ENCODE measurements at places on chromosomes 4 and X. TPM values are rescaled to one million over a fixed set of nuclear protein-coding genes. Genes with fewer than 3 reads are reported as not detected.

CLCN4 gene
- total RNA-seq: 2.9 TPM

DNA sequence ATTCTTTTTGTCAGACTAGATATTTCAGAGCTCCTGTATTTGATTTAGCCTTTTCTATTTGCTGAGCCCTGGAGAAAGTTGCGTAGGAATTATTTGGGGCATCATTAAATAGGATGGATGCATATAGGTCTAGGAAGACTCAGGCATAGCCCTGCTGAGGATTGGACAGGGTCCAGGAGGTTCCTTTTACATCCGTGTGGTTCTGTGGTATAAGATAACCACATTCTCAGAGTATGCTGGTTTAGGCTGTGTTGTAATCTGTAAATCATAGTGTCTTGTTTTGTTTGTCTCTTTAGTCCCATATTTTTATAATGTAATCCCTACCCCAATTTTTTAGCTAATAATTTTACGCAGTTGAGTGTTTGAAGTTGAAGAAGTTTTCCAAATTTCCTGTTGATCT is 513.7 kb downstream of the RPA4 start:
- H3K27me3 ChIP-seq: no peaks in the 10 kb centered on the region
- no peak for DNase-seq
- no peak overlapping the region for H3K4me3 ChIP-seq
- no peaks in the 10 kb centered on the region for H3K36me3 ChIP-seq
- no peak overlapping the region for H3K27ac ChIP-seq

CYBB gene
- 2.9 TPM for total RNA-seq

DNA sequence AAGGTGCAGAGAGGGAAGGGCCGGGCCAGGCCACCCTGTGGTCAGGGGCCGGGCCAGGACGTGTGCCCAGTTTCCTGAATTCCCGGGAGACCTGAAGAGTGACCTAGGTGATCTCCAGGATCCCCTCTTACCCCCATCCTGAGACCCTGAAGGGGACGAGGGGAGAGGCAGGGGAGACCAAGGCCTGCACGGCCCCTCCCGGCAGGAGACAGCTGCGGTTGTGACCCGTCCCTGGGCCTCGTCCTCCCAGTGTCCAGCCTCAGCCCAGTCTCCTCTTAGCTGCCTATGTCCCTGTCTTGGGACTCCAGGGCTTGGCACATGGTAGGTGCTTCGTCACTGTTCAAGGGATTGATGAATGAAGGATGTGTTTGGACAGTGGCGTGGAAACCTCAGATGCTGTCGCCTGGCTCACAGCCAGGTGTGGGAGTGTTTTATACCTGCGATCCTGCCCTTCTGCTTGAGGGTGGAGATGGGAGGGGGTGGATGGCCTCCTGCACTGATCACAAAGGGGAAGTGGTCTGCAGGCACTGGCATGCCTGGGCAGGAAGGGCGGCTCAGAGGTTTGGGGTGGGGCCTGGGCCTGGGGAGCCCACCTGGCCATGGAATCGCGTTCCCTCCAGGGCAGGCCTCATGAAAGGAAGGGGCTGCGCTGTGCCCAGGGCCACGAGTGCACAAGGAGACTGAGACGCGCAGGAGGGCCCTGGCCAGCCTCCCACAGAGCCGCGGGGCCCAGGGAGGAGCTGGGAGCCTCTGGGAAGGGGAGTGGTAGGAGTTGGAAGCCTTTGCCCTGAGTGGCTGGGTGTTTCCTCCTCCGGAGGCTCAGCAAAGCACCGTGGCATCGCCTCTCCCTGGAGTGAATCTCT is 6.9 kb downstream of the SH3TC1 start:
- DNase-seq: no peak
- H3K4me1 ChIP-seq: peaks cover 17% of the 10 kb centered on the region
- H3K36me3 ChIP-seq: peaks cover 4% of the 10 kb centered on the region
- no peak overlapping the region for H3K4me3 ChIP-seq
- H3K27me3 ChIP-seq: no peaks in the 10 kb centered on the region

HNRNPDL gene
- total RNA-seq: 71.8 TPM

SLC9B1 gene
- total RNA-seq: not detected

ARR3 gene
- not detected for total RNA-seq

- no peaks in the 10 kb centered on the region for H3K4me1 ChIP-seq
- no peak for DNase-seq
- H3K27ac ChIP-seq: no peak overlapping the region
- no peaks in the 10 kb centered on the region for H3K27me3 ChIP-seq
Measured at GRCh38 chrX:85627363-85627762, 247.9 kb upstream of the POF1B start.

SMIM10L2A gene
- not detected for total RNA-seq

PDGFC gene
- total RNA-seq: 5.5 TPM

- peak; percentile 76 for DNase-seq
- no peaks in the 10 kb centered on the region for H3K27me3 ChIP-seq
- H3K4me3 ChIP-seq: no peak overlapping the region
- H3K27ac ChIP-seq: no peak overlapping the region
Measured at GRCh38 chr4:65661471-65661870, 8.8 kb downstream of the EPHA5 start.

AFM gene
- 1.8 TPM for total RNA-seq

DNA sequence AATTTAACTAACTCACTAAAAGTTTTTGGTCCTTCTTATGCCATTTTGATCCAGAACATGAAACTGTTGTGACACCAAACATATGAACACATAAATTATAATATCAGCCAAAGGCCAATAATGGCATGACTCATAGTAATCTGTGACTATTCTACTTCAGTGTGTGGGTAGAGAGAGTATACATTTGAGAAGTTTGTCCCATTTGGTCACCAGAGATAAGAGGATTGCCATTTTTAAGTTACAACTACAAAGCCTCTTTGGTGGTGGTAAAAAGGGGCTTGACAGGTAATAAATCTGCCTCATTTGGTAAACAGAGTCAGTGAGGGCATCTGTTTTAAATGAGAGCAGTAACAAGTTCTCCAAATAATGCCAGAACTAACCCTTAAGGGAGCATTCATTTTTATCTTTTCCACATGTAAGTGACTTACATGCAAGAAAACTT is 117.9 kb downstream of the TBC1D19 start:
- H3K4me3 ChIP-seq: no peak overlapping the region
- no peak overlapping the region for H3K27ac ChIP-seq
- H3K36me3 ChIP-seq: no peaks in the 10 kb centered on the region
- no peaks in the 10 kb centered on the region for H3K27me3 ChIP-seq
- no peak for DNase-seq

REPS2 gene
- 9.8 TPM for total RNA-seq

EVC2 gene
- 11.2 TPM for total RNA-seq

IL1RAPL2 gene
- not detected for total RNA-seq

DNA sequence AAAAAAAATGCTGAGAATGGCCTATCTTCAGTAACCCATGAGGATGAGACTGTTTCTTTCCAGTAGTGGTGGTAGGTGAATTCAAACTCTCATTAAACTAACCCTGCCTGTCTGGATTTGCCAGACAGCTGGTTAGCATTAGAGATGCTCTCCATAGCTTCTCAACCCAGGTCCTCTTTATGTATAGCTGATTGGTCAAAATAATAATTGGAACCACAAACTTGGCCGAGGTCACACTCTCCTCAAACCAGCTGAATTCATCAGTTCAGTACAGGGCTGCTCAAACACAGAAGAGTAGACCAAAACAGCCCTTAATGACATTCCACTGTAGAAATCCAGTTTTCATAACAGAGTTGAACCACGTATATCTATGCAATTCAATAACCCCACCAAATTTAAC is 85.3 kb downstream of the HCCS start:
- H3K4me3 ChIP-seq: no peak overlapping the region
- H3K36me3 ChIP-seq: no peaks in the 10 kb centered on the region
- DNase-seq: no peak
- no peaks in the 10 kb centered on the region for H3K27me3 ChIP-seq
- H3K4me1 ChIP-seq: no peaks in the 10 kb centered on the region

USP26 gene
- not detected for total RNA-seq

DNA sequence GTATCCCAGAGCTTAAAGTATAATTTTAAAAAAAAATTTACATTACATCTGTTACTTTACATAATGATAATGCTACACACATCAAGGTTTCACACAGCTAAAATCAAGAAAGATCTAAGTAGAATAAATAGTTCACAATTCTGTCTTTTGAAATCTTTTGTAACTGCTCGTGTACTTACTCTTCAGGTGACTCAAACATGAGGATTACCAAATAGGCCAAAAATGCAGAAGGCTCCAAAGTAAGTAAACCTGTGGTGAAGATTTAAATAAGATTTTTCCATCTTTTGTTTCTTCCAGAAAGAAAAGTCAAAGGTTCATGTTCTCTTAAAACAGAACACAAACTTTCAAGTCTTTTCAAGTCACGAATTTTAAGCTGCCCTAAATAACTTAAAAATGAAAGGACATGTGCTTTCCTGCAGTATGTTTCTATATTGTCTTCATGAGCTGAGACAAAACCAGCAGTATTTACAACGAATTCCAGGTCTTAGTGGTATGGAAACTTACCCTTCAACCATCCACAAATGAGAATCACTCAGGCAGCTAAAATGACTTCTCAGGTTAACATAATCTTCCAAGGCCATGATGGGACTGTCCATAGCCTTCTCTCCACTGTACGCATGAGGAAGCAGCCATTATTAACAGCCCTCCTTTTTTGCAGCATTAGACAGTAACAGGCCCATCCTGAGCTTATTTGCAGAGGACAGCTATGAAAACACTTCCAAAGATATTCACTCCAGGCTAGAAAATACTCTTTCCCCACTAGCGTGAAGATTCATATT is 172.8 kb upstream of the EDNRA start:
- no peaks in the 10 kb centered on the region for H3K4me1 ChIP-seq
- no peak for DNase-seq
- H3K27ac ChIP-seq: no peak overlapping the region
- no peaks in the 10 kb centered on the region for H3K27me3 ChIP-seq
- no peak overlapping the region for H3K4me3 ChIP-seq
- no peaks in the 10 kb centered on the region for H3K36me3 ChIP-seq

UGT2A3 gene
- total RNA-seq: 37.9 TPM

KLKB1 gene
- total RNA-seq: not detected

GRCh38 chr4:6991771-6992557 is 51.2 kb upstream of the TADA2B start:
- H3K36me3 ChIP-seq: peaks cover 39% of the 10 kb centered on the region
- H3K27me3 ChIP-seq: no peaks in the 10 kb centered on the region
- peak; percentile 59 for DNase-seq
- no peak overlapping the region for H3K27ac ChIP-seq
- no peak overlapping the region for H3K4me3 ChIP-seq
- H3K4me1 ChIP-seq: peaks cover 67% of the 10 kb centered on the region

DNA sequence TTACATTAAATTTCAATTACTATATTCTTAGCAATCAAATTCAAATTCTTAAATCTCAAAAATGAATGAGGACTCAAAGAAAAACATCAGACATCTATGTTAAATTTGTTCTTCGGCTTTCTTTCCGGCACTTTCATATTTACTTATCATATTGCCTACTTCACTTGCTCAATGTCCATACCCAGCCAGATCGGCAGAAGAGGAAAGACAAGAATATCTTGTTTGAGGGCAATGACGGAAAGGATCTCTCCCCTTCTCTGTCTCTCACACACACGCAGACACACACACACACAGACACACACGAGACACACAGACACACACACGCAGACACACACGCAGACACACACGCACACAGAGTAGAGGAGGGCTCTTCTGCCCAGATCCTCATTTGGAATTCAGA is 13.2 kb upstream of the IRF2 start:
- no peaks in the 10 kb centered on the region for H3K36me3 ChIP-seq
- no peaks in the 10 kb centered on the region for H3K27me3 ChIP-seq
- no peaks in the 10 kb centered on the region for H3K4me1 ChIP-seq
- DNase-seq: no peak

GRCh38 chrX:10021461-10022272 is 54.5 kb downstream of the CLDN34 start:
- no peak for DNase-seq
- H3K27ac ChIP-seq: no peak overlapping the region
- H3K27me3 ChIP-seq: no peaks in the 10 kb centered on the region

- peaks cover 6% of the 10 kb centered on the region for H3K27me3 ChIP-seq
- H3K4me3 ChIP-seq: no peak overlapping the region
- DNase-seq: no peak
- no peak overlapping the region for H3K27ac ChIP-seq
Measured at GRCh38 chrX:153310901-153311300, 10.7 kb downstream of the PNMA6F start.

GRCh38 chr4:61514991-61515390 is 314.9 kb downstream of the ADGRL3 start:
- no peaks in the 10 kb centered on the region for H3K36me3 ChIP-seq
- no peaks in the 10 kb centered on the region for H3K4me1 ChIP-seq
- no peak overlapping the region for H3K27ac ChIP-seq
- no peaks in the 10 kb centered on the region for H3K27me3 ChIP-seq
- no peak for DNase-seq

DNA sequence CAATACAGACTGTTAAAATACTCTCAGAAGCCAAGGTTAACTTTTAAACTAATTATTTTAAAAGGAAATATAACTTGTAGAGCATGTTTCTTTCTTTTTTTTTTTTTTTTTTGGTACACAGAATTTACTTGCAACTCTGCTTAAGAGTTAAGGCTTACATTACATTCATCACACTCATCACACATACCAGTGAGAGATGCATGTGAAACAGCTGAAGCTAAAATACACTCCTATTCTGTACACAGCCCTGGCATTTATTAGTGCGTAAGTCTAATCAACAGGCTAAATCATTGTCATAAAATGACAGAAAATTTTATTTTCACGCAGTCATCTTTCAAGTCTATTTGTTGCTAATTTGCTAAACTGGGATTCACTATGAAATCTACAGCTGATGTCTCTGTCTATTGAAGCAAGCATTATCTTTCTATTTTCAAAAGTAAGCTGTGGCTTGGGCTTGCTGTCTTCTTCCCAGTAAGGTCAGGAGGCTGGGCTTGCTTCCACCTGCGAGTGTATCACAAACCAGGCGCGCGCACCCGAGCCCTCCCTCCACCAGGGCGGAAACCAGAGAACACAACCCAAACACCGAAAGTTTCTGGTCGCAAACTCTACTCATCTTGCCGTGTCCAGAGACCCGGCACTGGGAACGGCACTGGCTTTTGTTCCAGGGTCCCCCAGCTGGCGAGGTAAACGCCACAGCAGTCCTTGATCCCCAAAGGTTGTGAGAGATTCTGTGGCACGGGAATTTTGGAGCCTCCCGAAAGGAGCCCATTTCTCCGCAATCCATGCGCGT is 3.9 kb downstream of the MAML3 start:
- peaks cover 5% of the 10 kb centered on the region for H3K4me1 ChIP-seq
- no peaks in the 10 kb centered on the region for H3K27me3 ChIP-seq
- peak overlapping the region; percentile 72 for H3K4me3 ChIP-seq

CT45A2 gene
- total RNA-seq: not detected

DNA sequence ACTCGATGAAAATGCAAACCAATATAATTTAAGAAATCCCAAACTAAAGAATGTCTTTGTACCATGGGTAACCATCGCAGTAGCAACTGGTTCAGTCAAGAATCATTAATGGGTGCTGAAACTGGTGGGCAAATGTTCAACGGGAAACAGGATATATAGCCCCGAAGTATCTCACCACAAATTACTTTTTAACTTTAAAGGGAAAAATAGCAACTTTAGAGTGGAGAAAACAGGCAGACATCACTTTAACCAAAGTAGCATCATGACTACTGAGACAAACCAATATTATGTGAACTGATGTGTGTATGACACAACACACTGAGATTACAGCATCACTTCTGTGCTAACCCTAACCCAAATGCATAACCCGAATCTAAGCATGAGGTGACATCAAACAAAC is 33.8 kb upstream of the SLAIN2 start:
- H3K27ac ChIP-seq: no peak overlapping the region
- H3K4me1 ChIP-seq: no peaks in the 10 kb centered on the region
- H3K27me3 ChIP-seq: no peaks in the 10 kb centered on the region

All from stomach (tissue), 19 donors.